ENCODE measurements at places on chromosomes 4 and X.

DNA sequence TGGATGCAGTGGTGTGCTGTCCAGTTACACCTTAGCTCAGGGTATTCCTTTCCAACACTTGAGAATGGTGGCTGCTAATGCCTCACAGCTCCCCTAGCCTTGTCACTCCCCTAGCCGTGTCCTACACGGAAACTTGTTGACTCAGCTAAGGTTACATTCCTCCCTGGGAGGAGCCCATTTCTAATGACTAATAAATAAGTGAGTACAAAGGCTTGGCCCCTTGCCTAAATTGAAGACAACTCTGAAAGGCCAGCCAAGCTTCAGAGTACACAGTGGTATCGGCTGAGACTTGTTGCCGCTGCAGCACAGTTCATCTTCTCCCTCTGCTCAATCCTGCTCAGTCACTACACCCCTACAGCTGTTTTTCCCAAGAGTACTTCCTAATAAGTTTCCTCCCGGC lies 21.2 kb upstream of the SLC25A31 start:
- no peak for DNase-seq

GRCh38 chr4:149845743-149846142 lies 30.1 kb upstream of the IQCM start:
- DNase-seq = no peak

- no peak for DNase-seq
These were observed 4.7 kb downstream of the HS3ST1 start for GRCh38 chr4:11424000-11424399.

- DNase-seq = no peak
These were observed 728.2 kb downstream of the ARAP2 start for GRCh38 chr4:35516102-35516501.

- DNase-seq = peak; percentile 12
These were observed at the start of gene AADAT for GRCh38 chr4:170089668-170090351. Gene AADAT (minus strand): TSS chr4:170089956. CDS start chr4:170089690, 266 bp downstream.

DNA sequence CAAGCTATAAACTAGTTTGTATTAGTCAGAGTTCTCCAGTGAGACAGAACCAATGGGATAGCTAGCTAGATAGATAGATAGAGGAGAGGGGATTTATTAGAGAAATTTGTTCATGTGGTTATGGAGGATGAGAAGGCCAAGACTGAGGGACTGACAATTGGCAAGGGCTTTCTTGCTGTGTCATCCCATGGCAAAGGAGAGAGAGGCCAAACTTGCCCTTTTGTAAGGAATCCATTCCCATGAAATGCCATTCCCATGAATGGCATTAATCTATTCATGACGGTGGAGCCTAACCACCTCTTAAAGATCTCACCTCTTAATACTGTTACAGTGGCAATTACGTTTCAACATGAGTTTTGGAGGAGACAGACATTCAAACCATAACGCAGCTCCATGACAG lies 58.1 kb downstream of the LINC00632 start:
- DNase-seq = no peak

DNA sequence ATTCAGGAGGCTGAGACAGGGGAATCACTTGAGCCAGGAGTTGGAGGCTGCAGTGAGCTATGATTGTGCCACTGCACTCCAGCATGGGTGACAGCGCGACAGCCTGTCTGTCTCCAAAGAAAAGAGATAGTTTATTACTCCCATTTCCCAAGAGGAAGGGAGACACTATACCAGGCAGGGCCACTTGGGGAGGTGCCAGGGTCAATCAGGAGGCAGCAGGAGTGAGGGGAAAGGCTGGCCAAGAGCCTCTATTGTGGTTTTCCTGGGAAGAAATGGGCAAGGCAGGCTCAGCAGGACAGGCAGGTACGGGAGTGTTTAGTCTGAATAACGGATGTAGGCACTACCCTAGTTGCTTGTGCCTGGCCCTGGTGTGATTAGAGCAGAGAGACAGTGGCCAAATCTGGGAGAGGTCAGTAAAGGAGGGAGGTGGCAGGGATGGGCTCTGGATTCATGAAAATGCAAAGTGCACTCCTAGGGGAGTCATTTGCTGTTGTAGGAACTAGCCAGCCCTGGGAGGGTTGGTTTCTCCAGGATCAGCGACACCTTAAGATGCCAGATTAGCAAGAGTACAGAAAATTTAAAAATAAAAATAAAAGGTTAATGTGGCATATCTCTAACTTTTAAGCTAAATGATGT lies 20.2 kb upstream of the CDKN2AIP start:
- no peak for DNase-seq

GRCh38 chr4:41185614-41186592 lies 28.4 kb downstream of the APBB2 start:
- no peak for DNase-seq

- DNase-seq = no peak
These were observed 2.0 kb downstream of the GTPBP6 start for GRCh38 chrX:316351-317325.

GRCh38 chrX:136421338-136421737 lies 66.4 kb upstream of the BRS3 start:
- DNase-seq = no peak

DNA sequence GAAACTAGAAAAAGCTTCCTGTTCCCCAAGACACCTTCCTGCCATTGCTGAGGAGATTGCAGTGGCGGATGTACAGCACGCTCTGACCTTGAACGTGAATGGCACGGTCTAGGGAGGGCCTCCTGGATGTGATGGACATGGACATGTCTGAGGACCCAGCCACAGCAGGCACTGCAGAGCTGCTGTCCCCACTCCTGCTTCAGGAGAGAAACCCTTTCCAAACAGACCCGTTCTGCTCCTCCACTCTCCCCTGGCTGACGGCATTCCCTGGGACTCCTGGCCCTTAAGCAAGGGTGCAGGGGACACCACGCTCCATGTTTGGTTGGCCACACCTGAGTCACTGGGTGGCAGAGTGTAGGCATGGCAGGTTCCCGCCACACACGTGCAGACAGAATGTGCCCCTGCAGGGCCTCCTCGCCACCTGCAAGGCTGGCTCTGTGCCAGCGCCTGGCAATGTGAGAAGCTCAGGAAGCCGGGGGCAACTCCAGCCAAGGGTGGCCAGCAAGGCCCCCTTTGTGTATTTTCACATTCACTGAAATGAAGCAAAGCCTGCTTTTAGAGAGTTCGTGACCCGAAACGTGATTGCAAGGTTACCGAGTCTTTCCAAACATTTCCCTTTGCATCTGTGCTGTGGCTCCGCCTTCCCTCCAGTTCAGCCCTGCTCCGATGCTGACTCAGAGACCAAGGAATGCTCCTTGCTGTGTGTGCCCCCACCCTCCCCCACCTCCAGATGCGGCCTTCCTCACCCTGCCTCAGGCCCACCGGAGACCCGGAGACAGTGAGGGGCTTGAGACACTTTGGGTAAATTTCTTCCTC lies 46.1 kb downstream of the HTRA3 start:
- DNase-seq = no peak

DNA sequence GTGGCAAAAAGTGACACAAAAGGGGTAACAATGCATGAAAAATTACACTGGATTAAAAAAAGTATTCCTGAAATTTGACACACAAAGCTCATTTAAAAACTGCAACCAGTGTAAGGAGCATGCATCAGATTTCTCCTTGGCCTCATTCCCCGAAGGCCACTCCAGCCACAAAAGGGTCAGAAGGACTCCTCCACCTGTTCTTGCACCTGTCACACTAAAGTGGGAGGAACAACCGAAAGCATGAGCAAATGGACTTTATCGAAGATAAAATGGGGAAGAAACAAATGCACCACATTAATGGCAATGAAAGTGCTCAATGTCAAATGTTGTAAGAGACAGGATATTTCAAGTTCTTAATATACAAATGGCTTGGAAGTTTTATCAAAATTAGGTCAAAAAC lies 88.2 kb downstream of the ADGRA3 start:
- no peak for DNase-seq

DNA sequence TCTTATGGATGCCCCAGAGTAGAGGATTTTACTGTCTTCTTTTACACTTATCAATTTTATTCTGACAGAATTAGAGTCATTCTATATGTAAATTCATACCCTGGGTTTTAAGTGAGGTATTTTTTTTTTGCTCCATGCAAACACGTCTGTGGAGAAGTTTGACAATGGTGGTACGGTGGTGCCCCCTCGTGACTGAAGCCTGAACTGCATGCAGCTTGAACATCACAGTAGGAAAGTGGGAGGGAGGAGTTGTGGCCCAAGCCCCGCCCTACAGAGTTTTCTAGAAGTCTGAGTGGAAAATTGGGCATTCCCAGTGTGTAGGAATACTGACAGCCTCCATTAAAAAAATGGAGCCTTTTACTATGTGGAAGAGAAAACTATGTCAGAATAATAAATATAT lies 73.3 kb upstream of the RAB40AL start:
- DNase-seq = peak; percentile 49

GRCh38 chr4:176359590-176359989 lies 39.8 kb downstream of the SPCS3 start:
- DNase-seq = no peak

DNA sequence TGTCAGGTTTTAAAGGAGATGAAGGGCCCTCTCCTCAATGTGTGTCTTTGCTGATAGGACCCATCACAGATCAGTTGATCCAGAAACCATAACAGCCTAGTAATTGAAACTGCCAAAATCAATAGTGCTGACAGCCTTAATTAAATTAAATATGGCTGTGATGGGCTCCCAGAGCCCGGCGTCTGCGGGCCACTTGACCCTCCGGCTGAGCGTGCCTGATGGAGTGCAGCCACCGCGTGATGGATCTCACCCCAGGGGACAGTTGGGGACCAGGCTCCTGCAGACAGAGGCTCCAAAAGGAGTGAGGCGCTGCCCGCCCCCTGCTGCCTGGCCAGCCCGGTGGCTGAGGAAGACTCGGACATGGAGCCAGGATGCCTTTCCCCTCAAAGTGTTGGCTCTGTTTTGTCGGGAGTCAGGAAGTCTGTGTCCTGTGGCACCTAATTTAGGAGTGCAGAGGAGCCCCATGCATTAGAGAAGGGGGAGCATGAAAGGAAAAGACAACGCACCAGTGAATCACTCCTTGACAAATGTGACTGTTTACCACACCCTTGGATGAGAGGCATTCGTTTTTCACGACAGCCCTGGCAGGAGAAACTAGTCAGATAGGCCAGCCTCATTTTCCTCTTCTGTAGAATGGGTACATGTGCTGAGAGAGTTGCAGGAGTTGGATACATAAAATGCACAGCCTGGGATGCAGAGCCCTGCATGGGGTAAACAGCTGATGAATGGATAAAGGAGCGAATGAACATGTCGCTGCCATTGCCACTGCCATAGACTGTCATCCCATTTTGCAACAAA lies 40.9 kb upstream of the MSX1 start:
- DNase-seq = no peak

DNA sequence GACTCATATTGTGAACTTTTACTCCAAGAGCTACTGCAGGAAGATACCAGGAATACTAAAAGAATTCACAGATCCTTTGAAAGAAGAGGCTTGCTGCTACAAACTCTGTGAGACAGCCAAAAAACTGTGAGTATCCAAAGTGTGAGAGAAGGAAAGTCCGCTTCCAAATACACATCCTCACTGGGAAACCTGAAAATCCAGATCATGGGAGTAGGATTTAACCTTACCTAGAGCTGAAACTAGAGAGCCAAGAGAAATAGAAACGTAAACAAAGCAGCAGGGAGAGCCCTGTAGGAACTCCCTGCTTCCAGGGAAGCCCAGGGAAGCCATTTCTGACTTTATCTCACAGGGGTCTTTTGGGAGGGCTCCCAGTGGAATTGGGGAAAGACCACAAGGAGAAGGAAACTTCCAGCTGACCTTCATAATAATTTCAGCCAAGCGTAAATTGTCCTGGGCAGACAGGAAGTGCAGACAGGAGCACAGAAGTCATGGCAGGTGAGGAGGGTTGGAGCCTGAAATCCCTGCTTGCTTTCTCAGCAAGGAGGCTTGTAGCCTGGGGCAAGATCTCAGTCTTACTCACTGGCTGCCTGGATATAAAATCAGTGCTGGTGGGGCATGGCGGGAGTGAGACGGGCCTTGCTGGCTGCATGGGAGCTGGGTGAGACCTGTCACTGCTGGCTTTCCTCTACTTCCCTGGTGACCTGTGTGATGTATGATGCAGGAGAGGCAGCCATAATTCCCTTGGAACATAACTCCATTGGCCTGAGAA lies 26.2 kb upstream of the NFKB1 start:
- DNase-seq = no peak

- DNase-seq = no peak
These were observed 35.2 kb downstream of the KDM6A start for GRCh38 chrX:44908153-44908552.

DNA sequence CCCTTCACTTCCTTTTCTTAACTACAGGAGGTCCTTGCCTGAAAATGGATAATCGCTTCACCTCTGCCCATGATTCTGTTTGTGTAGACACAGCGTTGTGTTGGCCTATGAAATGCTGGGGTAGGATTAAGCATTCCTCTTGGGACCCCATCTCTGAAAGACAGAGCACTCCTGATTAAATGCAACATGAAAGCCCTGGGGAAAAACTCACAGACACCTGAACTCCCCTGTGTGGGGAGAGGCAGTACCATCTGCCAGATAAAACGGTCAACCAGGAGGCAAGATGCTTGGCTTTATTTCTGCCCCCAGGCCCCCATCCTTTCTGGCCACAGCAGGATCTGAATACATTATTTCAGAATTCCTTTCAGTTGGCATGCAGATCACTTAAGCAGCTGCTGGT lies 1.9 kb downstream of the LGI2 start:
- DNase-seq = no peak
